NCI-H1436 treated with DMSO at 0.1 percent for 48 hours (cell line): ENCODE measurements at places on chromosomes 3 and 15.

- DNase-seq = no peak
These were observed 733.5 kb upstream of the CCDC54 start for GRCh38 chr3:106643684-106644161.

- no peak for DNase-seq
These were observed 18.4 kb downstream of the MESP1 start for GRCh38 chr15:89732451-89733172.

DNA sequence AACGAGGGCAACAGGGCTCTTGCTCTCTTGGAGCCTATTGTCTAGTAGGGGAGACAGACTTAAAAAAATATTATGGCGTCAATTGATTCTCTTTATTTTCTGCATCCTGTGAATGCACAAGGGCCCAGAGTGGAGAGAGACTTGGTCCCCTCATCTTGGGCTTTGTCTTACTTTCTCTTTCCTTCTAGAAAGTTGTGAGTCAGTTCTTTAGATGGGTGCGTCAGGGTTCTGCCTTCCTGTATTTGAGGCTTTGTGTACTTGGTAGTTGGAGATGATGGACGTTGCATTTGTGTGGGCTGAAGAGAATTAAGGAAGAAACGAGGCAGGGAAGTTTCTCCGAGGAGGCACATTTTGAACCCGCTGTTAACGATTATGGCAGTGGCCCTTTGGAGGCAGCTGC, 52.9 kb downstream of the CACNA1D start:
- no peak for DNase-seq

DNA sequence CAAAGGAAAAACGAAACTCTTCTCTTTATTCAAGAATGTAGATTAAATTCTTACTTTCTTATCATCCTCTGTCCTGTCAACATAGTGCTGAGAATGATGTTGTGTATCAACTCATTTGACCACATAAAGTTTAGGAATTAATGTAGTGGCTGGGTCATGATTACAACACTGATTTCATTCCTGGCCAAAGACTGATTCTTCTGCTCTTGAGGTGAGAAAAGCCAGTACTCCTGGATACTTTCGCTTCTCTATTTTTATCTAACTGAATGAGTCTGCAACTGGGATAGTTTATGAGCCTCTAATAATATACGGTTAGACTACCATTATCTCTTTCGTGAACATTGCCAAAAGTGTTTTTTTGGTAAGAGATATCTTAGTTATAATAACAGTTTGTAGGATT, 173.0 kb downstream of the LPP start:
- no peak for DNase-seq

DNA sequence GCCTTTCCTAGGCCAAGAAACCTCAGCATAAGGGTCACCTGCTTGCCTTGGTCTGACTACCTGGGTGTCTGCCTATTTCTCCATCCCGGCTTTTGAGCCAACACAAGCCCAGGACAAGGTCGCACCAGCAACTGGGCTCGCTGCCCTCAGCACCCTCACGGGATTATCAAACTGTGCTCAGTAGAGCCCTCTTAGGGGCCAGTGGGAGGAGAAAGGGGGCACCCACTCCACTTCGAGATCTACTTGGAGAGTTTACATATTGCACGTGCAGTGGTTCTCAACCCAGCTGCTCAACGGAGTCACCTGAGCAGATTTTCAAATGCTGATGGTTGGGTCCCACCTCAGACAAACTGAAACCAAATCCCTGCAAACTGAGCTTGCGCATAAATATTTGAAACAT, 31.1 kb downstream of the TSPAN3 start:
- no peak for DNase-seq

- DNase-seq = no peak
These were observed 13.6 kb downstream of the TBC1D23 start for GRCh38 chr3:100274361-100274760.

- DNase-seq = no peak
These were observed 50.0 kb upstream of the NMD3 start for GRCh38 chr3:161171113-161171512.

DNA sequence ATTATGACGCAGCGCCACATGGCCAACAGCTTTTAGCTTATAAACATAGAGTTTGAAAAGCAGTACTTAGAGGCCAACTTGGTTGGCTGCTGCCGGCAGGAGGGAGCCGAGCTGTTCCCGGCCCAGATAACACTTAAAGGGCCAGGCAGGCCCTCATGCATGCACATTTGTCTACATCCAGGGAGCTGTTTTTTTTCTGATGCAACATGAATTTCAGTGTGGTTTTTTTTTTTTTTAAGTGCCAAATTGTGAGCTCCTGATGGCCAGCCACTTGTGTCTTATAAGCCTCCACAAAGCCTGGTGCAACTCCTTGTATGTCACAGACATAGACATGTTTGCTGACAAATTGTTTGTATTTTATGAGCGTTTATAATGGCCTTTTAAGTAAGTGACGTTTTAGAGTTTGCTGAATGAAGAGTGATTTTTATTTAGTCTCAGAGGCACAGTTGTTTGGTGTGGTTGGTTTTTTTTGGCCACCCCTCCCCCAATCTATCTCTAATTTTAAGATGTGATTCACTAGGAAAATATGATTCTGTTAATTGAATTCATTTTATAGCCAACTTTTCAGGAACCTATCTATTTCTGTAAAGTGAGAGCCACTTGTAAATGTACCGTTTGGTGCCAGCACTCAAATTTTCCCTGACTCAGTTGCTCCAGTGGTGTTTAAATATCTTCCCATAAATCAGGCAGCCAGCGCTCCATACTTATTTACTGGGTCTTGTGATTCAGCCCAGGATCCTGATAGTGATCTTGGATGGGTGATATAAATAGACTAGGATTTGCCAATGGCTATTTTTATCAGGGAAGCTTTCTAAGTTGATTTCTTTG, 134.3 kb downstream of the VGLL4 start:
- no peak for DNase-seq

DNA sequence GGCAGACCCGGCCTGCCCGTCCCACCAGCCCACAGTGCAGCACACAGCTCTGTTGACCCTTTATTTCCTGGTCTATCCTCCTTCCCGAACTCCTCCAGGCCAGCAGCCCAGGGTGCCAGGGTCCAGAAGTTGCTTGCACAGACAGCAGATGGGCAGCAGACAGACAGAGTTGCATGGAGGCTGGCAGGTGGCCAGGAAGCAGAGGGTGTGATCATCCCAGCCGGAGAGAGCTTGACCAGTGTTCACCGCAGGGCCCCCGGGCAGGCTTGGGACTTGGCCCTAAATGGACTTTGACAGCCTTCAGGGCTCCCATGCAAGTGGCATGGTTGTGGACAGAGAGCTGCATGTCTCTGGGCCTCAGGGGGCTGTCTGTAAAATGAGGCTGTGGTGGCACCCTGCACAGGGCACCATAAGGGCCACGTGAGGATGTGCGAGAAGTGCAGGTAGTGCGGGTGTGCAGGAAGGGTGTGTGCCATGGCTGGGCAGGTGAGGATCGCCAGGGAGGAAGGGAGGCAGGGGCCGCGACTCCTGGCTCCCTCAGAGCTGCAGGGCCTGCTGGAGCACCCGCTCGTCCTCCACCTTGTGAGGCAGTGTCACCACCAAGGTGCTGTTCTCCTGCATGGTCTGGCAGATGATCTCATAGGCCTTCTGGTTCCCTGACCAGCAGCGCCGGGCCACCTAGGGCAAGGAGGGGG, 6.3 kb upstream of the ZXDC start:
- no peak for DNase-seq

GRCh38 chr15:48253172-48253571, 47.1 kb downstream of the SLC12A1 start:
- DNase-seq = no peak

DNA sequence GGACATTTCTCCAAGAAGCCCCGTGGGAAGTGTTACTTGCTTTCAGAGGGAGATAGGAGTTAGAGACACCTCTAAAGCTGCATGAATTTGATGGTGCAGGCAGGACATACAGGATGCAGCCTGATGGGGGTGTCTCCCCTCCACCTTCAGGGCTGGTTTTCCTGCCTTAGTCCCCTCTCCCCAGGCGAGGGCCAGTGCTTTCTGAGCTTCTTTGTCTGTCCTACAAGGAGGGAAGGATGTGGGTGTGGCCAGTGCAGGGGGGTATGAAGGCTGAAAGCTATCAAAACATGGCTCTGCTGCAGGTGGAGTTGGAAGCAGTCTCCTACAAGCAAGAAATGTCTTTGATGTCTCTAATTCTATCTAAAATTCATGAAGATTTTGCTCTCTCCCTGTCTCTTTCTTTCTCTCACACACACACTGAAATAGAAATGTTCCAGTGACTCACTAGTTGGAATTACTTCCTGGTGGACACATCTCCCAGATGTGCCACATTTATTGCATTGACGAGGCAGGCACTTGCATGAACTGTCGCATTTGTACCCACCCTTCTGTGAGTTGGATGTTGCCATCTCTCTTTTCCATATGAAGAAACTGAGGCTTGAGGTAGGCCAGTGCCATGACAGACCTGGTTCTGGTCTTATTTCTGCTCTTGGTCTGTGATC, 13.9 kb upstream of the PODXL2 start:
- no peak for DNase-seq
